Left renal pelvis (tissue), 4 donors: ENCODE measurements at places on chromosomes 1 and 21. TPM values are rescaled to one million over a fixed set of nuclear protein-coding genes. Genes with fewer than 3 reads are reported as not detected.

The SLC44A3 gene
- 80.4 TPM for polyA plus RNA-seq

The CD101 gene
- polyA plus RNA-seq, result 2.0 TPM

DNA sequence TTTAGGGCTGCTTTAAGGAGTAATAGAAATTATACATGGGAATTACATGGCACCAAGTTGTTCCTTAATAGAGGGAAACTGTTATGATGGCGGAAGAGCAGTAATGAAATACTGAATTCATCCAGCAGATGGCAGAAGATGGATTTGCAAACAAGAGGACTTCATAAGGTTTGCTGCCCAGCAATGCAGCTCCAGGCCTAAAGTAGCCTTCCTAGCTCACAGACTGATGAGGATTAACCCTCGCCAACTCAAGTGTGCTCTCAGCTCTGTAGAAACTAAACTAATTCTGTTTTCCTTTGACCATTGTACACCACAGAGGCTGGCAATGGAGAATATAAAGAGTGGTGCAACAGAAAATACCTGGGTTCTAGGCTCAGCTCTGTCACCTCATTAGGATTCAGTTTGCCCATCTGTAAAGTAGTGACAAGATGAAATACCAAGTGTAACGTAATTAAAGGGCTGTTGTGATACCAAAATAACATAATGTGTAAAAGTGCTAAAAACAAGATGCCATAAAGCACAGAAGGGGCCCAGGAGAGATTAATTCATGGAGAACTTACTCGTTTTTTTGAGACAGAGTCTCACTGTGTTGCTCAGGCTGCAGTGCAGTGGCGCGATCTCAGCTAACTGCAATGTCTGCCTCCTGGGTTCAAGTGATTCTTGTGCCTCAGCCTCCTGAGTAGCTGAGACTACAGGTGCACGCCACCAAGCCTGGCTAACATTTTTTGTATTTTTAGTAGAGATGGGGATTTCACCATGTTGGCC is 102.4 kb upstream of the SERBP1 start:
- DNase-seq, result peak; percentile 58

GRCh38 chr1:97499667-97500066 is 421.2 kb downstream of the DPYD start:
- no peak for DNase-seq

DNA sequence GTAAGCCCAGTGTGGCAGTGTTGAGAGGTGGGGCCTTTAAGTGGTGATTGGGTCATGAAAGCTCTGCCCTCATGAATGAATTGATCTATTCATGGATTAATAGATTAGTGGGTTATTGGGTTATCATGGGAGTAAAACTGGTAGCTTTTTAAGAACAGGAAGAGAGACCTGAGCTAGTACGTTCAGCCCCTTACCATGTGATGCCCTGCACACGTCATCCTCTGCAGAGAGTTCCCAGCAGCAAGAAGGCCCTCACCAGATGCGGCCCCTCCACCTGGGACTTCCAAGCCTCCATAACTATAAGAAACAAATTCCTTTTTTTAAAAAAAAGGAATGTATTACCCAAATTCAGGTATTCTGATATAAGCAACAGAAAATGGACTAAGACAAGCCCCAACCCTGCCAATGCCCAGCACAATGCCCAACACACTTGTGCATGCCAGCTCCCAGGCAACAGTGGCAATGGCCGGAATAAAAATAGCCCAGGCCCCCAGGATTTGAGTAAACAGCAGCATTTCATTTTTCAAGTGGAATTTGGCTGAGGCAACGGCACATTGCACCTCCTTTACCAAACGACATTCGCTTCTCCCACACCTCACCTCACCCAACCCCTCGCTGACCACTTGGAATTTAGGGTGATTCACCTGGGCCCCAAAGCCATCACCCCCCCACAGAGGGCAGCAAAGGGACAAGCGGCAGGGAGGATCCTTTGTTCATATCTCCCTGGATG is 215.9 kb downstream of the TOMM20 start:
- DNase-seq, result no peak

- DNase-seq, result no peak
Measured at GRCh38 chr1:228647523-228648444, 87.5 kb upstream of the RHOU start.

DNA sequence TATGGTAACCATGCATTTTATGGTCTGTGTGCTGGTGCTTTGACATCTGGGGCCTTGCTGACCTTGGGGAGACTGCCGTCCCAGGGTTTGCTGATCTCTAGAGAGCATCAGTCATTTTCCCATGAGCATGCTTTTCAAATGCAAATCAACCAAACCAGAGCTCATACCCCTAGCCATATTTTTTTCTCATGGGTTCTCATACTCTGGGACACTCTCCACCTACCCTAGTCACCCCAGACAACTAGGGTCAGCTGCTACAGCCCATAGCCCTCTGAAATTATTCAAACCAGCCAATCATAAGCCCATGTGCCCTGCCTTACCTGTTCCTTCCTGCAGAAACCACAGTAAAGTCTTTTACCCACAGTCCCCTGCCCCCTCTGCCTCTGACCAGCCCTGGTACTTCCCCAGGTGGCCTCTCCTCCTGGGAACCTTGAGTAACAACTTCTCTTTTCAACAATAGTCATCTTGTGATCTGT is 132.0 kb downstream of the MAP3K21 start:
- DNase-seq, result no peak

DNA sequence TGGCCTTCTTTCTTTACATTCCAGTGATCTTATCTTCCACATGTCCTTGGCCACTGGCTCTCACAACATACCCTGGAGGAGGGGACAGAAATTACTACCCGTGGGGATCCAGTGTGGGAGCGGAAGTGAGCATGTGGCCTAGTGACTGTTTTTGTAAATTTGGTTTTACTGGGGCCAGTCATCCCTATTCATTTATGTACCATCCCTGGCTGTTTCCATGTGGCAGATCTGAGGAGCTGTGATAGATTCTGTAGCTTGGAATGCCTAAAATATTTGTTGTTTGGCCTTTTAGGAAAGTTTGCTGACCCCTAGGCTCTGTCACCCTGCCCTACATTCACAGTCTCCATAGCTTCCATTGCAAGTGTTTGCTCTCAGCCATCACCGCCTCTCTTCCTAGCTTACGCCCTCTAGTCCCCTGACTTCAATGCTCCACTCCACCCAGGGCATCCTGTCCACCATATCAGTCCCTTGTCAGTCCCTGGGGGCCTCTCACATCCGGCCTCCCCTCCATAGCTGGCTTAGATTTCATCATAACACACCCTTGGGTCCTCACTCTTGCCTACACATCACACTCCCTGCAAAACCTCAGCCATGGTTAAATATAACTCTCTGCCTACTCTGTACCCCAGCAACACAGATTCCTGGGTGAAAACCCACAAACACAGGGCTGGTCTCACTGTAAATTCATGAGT is 25.8 kb downstream of the DHCR24 start:
- DNase-seq, result no peak

The PLEKHG5 gene
- polyA plus RNA-seq, result 23.5 TPM

The ANGPTL1 gene
- 3.1 TPM for polyA plus RNA-seq

- DNase-seq, result peak; percentile 32
Measured at GRCh38 chr21:42781150-42781970, 98.0 kb downstream of the WDR4 start.

GRCh38 chr1:178434899-178435435 is 61.8 kb downstream of the CLEC20A start:
- no peak for DNase-seq

DNA sequence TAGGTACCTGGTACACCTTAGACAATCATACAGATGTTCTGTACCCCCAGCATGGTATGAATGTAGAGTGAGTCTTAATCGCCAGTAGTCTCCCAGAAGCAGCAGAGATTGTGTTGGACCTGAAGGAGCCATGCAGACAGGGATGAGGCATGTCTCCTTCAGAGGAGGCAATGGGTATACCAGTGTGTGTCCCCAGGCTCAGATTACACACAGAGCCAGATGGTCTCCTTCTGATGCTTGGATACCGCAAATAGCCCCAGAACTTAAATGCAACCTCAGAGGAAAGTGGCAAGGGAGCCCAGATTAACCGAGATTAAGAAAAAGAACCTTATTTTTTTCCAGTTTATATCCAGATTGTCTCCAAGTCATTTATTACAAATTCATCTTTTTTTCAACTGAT is 96.8 kb upstream of the C21orf91 start:
- DNase-seq, result no peak

DNA sequence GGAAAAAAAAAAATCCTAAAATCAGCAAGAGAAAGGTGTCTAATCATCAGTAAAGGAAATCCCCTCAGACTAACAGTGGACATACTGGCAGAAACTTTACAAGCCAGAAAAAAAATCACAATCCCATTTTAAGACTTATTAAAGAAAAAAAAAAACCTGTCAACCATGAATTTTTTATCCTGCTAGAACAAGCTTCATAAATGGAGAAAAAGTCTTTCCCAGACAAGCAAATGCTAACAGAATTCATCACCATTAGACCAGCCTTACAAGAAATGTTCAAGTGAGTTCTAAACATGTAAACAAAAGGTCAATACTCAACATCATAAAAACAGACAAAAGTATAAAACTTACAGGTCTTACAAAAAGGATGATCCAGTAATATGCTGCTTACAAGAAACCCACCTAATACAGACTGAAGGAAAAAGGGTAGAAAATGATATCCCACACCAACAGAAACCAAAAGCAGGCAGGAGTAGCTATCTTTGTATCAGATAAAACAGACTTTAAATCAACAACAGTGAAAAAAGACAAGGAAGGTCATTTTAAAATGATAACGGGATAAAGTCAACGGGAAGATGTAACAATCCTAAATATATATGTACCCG is 129.6 kb downstream of the EVI5 start:
- no peak for DNase-seq

- DNase-seq, result no peak
Measured at GRCh38 chr1:28071813-28072212, 16.6 kb downstream of the EYA3 start.

The KMO gene
- 22.9 TPM for polyA plus RNA-seq

GRCh38 chr1:6497867-6498575 is 6.6 kb upstream of the PLEKHG5 start:
- no peak for DNase-seq

The TRIM17 gene
- polyA plus RNA-seq, result 2.1 TPM

DNA sequence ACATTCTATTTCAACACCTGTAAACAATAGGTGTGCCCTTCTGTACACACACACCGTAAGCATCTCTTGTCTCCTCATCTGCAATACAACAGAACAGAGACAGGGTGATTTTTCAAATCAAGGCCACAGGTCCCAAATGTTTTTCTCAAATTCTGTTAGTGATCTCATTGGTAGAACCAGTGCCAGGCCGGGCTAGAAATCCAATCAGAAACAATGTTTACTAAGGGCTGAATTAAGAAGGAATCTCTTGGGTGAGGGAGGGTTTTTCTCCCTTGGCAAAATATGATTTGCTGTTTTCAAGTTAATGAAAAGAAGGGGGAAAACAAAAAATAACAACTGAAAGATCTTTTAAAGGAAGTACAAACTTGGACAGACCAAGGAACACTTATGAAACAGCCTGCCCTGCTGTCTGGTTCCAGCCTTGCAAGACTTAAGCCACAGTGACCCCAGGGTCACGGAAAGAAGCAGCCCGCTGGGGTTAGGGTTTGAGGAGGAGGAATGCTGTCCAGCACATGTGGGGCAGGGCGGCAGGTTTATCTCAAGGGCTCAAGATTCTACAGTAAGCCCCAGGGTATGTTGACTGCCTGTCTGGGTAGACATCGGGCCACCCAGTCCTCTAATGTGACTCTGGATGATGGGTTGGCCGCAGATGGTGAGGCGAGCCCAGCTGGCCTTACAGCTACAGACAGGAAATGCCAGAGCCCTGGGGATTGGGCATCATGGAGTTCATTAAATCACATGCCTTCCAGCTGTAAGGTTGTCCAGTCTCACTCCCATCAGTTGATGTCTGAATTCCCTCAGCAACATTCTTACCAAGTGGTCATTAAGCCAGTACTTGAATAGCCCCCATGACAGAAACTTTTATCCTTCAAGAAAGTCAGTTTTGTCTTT is 73.3 kb upstream of the SLC44A3 start:
- no peak for DNase-seq

The CFHR3 gene
- polyA plus RNA-seq, result 0.35 TPM

DNA sequence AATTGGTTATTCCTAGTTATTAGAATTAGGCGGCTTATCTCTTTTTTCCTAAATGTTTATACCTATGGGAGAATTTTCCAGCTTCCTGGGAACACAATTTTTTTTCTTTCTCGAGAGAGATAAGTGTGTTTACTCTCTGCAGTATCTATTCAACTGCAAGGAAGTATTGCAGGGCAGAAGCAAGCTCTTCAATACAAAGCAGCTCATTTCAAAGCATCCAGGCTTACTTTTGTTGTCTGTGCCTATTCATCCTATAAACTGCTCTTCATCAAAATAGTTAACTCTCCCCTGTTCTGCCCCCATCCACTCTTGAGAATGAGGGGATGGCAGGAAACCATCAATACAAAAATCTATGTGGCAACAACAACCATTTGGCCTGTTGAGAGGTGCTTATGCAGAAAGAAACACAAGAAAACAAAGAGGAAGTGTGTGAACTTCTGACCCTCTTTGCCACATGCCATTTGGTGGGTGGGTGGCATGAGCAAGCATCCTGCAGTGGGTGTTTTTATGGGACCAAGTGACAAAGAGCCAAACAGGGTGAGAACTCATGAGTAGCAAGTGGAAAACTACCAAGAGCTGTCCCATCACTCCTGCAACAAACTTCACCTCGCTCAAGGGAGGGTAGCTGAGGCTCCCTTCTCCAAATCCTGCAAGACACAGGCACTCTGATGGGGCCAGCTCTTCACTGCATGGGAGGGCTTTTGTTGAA is 50.6 kb upstream of the MRPS6 start:
- no peak for DNase-seq

- no peak for DNase-seq
Measured at GRCh38 chr1:206001476-206001888, 1.7 kb downstream of the RAB7B start.

DNA sequence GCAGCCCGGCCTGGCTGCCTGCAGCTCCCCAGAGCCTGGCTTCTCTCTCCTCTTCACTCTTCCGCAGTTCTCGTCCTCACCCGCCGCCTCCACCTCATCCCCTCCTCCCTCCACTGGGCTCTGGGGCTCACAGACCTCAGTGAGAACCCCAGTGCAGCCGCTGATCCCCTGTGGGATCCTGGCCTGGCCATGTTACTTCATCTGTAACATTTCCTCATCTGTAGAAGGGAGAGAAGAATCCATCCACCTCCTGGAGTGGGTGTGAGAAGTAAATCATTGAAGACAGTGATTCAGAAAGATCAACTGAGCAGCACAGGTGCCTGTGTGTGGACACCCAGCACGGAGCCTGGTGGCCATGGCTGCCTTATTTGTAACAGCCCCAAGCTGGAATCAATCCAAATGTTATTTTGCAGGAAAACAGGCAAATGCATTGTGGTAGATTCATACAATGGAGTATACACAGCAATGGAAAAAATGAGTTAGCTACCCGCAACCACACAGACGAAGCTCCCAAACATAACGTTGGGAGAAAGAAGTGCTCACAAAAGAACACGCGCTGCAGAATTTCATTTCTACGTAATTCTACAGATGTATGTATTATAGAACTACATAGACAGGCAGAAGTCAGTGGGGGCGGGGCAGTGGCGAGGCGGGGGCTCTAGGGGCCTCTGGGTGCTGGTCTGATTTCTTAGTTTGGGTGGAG is 8.7 kb downstream of the LAPTM5 start:
- DNase-seq, result no peak

GRCh38 chr1:31703431-31704270 is at the start of gene COL16A1:
TSS of gene COL16A1 (minus strand) at chr1:31704017. CDS start at chr1:31702193, 1,824 bp downstream.
- DNase-seq, result no peak

- DNase-seq, result no peak
Measured at GRCh38 chr1:20266642-20267041, 24.0 kb upstream of the VWA5B1 start.

The ST6GALNAC5 gene
- 5.5 TPM for polyA plus RNA-seq
